ENCODE measurements at places on chromosomes 16 and 17.

- no peak for DNase-seq
Observed at GRCh38 chr16:822174-822908, 21.8 kb upstream of the GNG13 start.

GRCh38 chr16:79605999-79606398 is 5.5 kb upstream of the MAF start:
- no peak for DNase-seq

DNA sequence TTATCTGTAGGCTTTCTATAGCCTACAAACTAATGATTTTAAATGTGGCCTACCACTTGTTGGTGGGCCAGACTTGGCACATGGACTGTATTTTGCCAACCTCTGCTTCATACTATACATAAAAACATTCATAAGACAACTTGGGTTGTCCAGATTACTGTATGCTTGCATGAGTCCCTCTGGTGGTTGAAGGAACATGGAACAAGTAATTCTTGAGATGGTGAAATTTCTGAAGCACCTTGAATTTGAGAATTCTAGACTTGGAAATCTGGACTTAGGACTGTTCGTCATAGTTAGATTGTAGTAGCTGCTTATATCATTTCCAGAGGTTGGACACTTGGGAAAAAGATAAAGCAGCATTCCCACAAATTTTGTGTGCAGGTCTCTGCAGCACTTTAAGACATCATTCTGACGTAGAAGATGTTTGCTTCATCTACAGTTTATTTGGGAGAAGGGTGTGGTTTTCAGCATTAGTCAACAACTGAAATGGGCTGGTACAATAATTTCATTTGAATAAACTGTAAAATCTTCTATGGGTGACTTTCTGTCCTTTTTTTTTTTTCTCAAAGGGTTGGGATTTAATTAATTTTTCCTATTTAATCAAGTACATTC is 31.2 kb downstream of the NFATC3 start:
- no peak for DNase-seq

DNA sequence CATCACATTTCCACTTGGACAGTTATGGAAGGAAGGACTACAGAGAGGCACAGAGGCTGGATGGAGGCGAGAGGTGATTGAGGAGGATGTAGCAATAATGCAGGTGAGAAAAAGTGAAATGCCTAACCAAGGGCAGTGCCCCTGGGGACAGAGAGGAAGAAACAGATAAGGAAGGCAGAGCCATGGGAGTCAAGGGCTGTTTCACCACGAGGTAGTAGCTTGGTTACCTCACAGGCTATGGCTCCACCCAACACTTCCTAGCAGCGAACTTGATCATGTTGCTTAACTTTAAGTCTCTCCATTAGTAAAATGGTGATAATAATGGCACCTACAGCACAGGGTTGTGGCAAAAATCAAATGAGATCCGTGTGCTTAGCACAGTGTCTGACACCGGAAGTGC is 83.9 kb downstream of the YPEL2 start:
- no peak for DNase-seq

GRCh38 chr16:67886387-67886786 is 1.7 kb downstream of the NRN1L start:
- DNase-seq: no peak

DNA sequence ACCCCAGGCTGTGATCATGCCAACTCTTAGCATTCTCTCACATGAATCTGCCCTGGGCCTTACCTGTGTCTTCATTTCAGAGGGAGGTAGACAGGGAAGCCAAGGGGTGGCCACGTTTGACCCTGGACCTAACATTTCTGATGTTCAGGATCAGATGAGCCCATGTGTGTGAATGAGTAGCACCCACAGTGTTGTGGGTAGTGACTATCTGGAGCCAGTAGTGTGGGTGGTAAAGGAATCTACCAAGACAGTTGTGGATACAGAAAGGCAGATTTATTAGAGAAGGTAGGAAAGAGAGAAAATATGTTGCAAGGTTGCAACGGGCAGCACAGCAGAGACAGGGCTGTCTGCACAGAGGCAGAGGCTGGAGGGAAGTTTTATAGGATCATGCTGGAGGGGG is 60.5 kb downstream of the TK2 start:
- DNase-seq: no peak

- no peak for DNase-seq
Observed at GRCh38 chr17:630801-631200, 83.8 kb downstream of the VPS53 start.

- no peak for DNase-seq
Observed at GRCh38 chr16:79349803-79350202, 250.7 kb downstream of the MAF start.

GRCh38 chr17:44079877-44080821 is 9.6 kb downstream of the G6PC3 start:
- no peak for DNase-seq

DNA sequence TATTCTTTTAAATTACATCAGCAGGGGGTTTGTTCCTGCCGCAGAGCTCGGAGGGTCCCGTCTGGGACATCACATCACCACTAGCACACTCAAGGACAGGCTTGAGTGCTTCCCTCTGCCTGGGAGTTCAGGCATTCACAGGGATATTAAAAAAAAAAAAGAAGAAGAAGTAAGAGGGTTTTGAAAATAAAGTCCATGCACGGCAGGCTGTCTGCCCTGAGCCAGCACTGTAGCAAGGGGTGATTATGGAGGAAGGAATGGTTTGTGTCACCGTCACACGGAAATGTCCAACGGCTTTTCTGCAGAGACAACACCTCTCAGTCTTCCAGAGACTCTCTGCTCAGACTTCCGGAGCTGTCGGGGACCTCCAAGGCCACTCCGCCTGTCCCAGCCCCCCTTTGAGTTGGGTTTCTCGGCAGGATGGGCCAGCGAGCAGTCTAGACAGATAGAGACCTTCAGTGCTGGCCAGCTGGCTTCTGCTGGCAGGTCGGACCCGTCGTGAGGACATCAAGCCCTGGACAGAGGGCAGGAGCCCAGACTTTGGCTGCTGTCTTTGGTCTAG is 33.6 kb downstream of the MEOX1 start:
- DNase-seq: no peak

GRCh38 chr16:81366316-81366932 is 51.7 kb downstream of the GAN start:
- peak; percentile 8 for DNase-seq

DNA sequence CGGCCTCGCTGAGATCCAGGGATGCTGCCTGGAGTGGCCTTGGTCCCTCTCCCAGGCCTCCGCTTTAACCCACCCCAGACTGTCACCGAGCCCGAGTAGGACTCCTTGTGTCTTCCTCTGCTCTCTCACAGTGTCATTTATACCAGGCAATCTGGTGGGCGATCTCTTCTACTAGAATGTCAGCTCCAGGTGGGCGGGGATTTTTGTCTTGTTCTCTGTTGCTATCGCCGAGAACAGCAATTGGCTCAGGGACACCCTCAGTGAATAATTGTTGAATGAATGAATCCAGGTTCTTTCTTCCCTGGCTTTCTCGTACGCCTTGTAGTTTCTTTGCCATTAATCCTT is 591 bp downstream of the DHX38 start:
- DNase-seq: no peak

- DNase-seq: no peak
Observed at GRCh38 chr17:62715882-62716390, 88.5 kb downstream of the MRC2 start.

DNA sequence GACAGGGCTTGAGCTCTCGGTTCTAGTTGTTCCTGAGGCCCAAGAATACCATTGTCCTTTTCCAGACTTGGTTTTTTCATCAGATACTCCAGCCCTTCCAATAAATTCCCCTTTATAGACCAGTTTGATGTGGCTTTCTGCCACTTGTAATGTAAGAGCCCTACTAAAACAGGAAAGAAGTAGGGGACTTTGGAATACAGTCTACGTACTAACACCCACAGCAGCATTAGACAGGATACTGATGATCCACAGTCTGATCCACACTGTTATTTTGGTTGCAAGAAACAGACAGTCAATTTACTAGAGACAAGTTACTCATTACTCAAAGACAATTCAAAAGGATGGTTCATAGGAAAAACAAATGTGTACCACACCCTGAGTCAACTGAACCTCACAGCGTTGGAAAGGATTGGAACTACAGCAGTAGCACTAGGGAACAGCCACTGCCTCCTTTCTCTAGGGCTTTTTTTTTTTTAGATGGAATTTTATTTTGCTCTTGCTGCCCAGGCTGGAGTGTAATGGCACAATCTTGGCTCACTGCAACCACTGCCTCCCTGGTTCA is 45.9 kb upstream of the MED13 start:
- DNase-seq: no peak

DNA sequence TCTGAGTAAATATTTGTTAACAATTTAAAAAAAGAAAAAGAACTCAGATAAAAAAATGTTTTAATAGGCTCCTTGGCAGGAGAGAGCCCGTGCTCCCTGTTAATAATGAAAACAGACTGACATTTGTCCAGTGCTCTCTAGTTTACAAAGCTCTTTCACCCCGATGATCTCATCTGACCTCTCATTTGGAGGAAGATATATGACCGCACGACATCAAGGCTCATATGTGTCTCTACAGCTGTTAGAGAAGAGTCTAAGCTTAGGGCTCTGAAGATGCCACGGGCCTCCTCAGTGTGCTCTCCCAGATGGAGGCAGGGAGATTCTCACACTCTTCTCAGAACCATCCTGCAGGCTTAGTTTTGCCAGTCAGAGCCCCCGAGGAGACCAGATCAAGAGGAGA is 280.8 kb upstream of the IRX5 start:
- DNase-seq: no peak

GRCh38 chr16:85746460-85747215 is 4.3 kb downstream of the C16orf74 start:
- DNase-seq: no peak

GRCh38 chr17:81270279-81270678 is 24.8 kb downstream of the SLC38A10 start:
- no peak for DNase-seq

- no peak for DNase-seq
Observed at GRCh38 chr16:47949714-47950113, 206.1 kb downstream of the ABCC12 start.

GRCh38 chr17:43641416-43641815 is 20.3 kb downstream of the MEOX1 start:
- DNase-seq: no peak

DNA sequence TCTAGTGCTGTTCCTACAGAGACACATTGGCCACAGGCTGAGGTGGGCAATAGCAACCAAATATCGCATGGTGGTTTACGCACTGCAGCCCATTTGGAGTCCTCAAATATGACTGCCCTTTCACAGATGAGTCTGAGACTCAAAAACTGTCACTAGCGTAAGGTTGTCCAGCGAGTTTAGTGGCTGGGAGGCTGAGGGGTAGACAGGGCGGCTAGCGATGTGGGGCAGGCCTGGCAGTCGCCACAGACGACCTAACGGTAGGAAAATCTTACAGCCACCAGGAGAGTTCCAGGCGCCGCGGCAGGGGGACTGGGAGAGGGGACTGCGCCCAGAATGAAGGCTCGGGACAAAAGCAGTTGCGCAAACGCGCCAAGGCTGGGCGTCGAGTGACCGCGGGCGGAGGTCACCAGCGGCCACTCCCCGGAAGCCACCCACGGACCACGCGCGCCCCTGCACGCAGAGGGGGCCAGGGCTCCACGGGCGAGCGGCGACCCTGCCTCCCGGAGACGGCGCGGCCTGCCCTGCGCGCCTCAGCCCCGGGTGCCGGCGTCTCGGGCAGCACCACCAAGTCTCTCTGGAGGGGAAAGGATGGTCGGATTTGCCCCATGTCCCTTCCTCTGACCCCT is 699 bp upstream of the MAP1LC3B start:
- DNase-seq: no peak

- no peak for DNase-seq
Observed at GRCh38 chr16:89721546-89722391, 432 bp downstream of the ZNF276 start.

DNA sequence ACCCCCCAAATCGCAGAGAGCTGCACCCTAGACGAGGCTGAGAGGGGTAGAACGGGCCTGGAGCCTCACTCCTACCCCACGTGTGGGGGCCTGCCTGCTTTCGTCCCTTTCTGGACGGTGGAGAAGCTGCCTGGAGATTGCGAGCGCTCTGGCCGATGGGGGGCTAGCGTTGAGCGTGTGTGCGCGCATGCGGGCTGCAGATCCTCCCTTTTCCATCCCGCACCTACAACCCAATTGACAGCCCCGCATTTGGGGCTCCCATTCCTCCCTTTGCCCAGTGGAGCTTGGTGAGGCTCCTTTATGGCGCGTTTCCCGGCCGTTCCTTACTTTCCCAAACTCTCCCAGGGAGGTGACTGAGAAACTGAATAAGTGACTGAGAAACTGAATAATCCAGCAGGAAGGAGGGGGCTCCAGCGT is 907 bp upstream of the ESRP2 start:
- DNase-seq: no peak

DNA sequence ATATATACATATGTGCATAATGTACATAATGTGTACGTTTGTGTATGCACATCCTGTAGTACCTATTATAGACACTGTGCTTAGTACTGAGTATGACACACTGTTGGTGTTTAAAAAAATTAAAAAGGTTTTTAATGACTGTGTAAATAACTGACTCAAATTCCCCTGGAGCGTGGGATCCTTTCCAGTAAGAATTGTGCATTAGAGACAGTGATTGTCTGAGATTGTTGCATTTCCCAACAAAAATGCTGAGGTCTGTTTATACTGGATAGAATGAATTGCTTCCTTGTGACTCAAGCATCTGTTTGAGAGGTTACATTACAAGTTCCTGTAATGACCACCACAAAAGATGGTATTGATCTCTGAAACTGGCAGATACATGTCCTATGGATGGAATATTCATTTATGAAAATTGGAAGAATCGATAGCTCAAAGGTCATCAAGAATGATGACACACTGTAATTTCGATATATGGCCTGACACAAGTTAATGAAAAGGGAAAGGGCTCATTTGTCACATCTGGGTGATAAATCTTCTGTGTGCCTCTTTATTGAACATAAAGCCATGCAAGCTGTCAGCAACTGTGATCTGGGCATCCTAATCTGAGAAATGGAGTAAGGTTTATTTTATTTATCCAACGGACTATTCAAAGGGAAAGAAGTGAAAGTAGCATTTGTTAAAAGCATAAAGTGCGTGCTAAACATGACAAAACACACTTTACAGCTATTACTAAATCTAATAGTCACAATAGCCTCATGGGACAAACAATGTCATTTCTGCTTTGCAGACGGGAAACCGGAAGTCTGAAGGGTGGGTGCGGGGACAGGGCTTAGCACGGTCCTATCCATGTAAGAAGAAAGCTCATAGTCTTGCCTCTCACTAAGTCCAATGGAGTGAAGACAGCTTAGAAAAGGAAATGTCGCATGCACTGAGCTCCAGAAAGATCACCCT is 228.8 kb downstream of the CDH11 start:
- peak; percentile 50 for DNase-seq

DNA sequence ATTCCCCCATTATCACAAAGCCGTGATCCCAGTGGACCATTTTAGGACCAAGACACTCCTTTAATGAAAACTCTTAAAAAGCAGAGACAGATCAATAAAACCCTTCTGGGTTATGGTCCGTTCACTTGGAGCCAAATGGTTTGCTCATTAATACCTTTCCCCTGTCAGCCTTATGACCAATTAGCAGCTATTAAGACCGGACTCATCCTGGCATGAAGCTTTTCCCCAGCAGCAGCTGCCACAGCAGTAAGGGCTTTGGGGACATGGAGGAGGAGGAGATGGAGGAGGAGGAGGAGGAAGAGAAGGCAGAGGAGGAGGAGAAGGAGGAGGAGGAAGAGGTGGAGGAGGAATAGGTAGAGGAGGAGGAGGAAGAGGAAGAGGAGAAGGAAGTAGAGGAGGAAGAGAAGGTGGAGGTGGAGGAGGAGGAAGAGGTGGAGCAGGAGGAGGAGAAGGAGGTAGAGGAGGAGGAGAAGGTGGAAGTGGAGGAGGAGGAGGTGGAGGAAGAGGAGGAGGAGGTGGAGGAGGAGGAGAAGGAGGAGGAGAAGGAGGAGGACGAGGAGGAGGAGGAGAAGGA is 50.1 kb upstream of the IRX3 start:
- DNase-seq: no peak
